Stimulated activated CD4-positive, alpha-beta T cell treated with anti-CD3 and anti-CD28 coated beads, Interleukin-1b, Interleukin-23, amount 100 ng/mL, for 1 hour (primary cell): ENCODE measurements at places on chromosomes 1 and 21.

DNA sequence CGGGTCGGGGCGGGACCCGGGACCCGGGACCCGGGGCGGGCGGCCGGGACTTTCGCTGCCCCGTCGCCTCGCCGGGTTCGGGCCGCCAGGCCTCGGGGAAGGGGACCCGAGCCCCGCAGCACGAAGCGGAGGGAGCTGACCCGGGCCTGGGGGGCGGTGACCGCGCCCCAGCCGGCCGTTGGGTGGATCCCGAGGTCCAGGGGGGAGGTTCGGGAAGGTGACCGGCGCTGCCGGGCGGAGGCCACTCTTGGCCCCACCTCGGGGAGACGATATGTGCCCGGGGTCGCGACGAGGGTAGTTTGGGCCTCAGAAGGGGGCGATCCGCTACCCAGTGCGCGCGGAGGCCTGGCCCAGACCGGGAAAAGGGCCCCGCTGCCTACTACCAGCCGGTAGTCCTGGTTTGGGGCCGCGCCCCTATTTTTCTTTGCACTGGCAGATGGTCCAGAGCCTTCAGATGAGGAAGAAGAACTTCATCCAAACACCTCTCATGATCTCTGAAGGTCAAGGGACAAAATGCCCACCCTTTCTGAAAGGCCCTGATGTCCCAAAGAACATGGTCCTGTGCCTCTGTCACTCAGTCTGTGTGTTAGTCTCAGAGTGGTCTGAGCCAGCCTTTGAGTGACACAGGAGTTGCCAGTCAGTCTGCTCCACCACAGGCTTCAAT is 766 bp downstream of the AGO4 start:
- no peak for DNase-seq

GRCh38 chr1:12215118-12215961 is 14.5 kb upstream of the VPS13D start:
- no peak for DNase-seq

DNA sequence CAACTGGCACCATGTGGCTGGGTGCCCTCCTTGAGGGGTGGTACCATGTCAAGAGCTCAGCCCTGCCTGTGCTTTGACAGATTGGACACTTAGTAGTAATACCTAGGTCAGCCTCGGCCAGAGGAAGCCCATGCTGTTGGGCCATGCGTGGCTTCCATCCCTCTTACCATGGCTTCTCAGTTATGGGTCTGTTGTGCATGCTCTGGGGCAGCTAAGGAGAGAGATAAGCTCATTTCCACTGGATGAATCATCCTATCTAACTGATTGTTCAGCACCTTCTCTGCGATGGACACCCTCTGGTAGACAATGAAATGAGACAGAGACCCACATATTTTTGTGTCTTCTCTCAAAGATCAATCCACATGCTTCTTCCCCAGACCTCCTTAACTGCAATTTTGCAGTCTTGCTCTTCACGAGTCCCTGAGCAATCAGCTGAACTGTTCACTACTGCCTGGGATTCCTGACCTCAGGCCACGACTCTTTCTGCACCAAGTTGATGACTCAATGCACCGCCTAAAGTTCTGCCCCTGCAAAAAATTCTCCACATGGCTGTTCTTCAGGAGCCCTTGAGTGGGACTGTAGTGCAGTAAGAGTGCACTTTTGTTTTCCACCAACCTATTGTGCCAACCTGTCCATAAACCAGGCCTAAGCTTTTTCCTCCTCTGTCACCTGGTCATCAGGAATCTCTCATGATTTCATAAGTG is 6.9 kb upstream of the TRIM62 start:
- DNase-seq, result no peak

- DNase-seq, result no peak
These were observed 81.0 kb upstream of the NR5A2 start for GRCh38 chr1:199946305-199947155.

DNA sequence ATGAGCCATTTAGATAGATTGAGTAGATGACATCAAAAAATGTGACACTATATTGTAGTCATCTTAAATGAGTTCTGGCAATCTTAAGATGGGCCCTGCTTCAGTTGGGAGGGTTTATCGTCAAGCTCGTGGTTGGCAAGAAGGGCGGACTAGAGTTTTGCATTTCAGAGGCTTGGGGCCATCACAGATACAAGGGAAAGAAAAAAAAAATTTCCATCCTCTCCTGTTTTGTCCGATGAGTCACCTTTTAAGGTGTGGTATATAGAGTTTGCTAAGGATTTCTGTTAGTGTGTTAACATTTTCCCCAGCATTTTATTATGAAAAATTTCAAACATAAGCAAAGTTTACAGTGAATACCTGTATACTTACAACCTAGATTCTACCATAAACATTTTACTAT is 31.8 kb upstream of the KCNQ4 start:
- no peak for DNase-seq

DNA sequence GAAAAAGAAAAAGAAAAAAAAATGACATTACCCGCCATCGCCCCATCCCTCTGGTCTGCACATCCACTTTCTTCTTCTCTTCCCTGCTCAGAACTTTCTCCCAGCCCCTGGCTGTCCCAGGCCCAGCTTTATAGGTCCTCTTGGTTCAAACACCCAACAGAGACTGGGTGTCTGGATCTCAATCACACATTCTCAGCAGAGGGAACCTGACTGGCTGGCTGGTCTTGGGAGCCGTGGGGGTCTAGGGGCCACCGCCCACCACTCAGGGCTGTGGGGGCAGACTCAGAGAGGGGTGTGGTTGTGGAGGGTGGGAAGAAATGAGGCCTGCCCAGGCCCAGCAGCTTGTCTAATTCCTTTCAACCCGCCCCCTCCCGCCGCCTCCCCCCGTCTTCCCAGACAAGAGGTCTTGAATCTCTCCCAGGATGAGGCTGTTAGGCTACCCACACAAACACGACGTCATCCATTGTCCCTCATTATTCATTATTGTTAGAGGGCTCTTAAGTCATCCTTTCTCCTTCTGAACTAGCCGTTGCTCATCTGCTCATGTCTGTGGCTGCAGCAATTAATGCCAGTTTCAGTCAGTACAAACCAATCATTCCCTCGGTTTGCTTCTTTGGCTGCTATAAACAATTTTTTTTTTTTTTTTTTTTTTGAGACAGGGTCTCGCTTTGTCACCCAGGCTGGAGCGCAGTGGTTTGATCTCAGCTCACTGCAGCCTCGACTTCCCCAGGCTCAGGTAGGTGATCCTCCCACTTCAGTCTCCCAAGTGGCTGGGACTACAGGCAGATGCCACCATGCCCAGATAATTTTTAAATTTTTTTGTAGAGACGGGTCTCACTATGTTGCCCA is 40.6 kb upstream of the CLIC4 start:
- DNase-seq, result no peak

- DNase-seq, result no peak
These were observed 993.8 kb upstream of the NCAM2 start for GRCh38 chr21:20004367-20004766.

DNA sequence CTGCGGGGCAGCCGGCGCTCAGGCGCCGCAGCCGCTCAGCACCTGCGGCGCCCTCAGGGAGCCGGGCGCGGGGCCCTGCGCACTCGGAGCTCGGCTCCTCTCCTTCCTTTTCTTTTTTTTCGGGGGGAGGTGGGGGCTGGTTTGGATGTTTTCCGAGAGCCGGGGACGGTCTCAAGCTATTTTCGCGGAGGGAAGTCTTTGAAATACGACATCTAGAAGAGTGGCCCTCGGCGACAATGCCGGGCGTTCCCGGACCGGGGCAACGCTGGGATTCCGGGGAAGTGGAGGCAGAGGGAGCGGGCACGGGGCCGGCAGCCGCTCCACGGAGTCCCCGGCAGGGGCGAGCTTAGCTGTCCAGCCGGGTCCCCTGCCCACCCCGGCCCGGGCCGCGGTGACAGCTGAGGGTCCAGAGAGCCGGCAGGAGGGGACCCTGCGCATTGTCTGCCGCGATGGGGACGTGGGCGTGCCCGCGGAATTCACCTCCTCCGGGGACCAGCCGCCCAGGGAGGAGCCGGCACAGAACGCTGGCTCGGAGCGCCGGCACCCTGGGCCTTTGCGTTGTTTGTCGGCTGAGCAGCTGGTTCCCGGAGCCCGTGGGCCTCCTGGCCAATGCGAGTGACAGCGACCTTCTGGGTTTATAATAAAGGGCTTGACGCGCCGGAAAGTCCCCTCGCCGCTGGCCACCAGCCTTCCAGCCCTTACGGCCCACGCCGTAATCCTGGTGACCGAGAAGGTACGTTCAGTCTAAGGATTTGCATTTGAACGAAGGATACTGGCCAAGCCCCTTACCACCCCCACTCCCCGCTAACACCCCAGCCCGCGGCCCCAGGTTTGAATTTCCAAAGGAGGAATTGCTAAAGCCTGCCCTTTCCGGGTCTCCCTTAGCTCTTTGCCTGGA is 582 bp downstream of the SLC37A1 start:
- DNase-seq, result no peak

DNA sequence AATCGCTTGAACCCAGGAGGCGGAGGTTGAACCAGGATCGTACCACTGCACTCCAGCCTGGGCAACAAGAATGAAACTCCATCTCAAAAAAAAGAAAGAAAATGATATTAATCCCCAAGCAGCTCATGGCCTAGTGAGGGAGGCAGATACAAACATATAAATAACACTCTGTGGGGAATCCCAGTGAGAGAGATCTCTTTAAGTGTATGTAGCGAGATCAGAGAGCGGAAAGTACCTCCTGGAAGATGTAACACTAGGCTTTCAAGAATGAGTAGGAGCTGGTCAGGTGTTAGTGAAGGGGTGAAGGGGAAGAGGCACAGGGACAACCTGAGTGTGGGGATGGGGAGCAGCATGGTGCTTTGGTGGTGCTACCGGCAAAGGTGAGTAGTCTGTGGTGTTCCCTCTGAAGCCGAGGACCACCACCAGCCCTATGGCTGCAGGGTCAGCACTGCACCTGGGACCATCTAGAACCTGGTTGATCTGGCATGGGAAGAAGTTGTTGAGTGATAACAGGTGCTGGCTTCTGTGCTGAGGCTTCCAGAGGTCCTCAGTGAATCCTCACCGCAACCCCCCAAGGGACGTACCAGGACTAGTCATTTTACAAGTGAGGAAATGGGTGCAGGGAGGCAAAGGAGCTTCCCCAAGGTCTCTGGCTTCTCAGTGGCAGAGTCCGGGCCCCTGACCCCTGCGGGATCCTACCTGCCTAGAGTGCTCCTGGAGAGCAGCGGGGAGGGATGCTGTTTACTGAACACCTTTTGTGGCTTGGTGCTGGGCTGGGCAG is 367.6 kb upstream of the VAMP3 start:
- no peak for DNase-seq

- no peak for DNase-seq
These were observed 84.9 kb upstream of the CXADR start for GRCh38 chr21:17427831-17428483.

DNA sequence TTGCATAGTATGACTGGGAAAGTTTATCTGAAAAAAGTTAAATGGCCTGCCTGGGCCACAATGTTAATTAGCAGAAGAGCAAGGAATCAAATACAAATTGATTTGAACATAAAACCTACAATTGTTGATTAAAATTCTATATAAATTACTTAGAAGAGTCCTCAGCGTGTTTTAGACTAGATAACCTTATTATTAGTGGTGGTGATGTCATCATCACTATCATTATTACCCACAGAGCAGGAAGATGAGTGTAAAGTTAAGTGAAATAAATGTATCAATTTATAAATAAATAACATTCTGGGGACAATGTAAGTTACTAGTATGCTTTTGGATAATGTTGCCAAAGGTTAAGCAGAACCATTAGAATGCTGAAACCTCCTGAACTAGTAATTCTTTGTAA is 46.1 kb downstream of the RBM11 start:
- no peak for DNase-seq

DNA sequence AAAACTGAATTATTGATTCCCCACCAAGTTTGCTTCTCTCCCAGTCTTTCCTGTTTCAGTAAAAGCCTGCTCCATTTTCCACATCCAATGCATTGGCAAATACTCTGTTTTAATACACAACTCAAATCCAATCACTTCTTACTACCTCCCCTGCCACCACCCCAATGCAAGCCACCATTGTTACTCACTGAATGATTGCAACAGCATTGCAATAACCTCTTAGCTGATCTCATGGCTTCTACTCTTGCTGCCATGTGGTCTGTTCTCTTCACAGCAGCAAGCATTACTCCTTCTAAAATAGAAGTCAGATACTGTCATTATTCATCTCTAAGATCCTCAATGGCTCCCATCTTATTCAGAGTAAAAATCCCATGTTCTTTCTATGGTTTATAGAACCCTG is 123.4 kb downstream of the ATP6V1G3 start:
- no peak for DNase-seq

DNA sequence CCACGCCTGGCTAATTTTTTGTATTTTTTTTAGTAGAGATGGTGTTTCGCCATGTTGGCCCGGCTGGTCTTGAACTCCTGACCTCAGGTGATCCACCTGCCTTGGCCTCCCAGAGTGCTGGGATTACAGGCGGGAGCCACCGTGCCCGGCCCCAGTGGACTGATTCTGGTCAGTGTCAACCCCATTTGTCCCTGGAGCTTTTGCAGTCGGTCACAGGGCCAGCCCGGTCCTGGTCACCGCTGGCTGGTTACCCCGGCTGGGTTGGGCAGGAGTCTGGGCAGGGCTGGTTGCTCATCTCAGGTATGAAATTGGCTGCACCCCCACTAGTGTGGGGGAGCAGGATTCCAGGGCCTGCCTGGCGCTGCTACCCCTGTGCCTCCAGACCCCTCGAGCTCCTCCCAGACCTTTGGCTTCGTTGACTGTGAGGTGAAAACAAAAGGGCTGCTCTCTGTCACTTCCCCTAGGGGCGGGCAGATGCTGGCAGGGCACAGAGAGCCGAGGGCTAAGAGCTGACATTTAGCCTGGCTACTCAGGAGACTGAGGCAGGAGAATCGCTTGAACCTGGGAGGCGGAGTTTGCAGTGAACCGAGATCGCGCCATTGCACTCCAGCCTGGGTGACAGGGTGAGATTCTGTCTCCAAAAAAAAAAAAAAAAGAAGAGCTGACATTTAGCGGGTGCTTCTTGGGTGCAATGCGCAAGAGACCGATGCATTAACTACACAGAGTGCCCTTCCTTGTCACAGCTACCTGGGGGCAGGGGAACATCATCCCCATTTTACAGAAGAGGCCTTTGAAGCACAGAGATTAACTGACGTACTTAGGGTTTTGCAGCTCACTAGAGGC is 10.6 kb downstream of the TNFRSF1B start:
- no peak for DNase-seq

DNA sequence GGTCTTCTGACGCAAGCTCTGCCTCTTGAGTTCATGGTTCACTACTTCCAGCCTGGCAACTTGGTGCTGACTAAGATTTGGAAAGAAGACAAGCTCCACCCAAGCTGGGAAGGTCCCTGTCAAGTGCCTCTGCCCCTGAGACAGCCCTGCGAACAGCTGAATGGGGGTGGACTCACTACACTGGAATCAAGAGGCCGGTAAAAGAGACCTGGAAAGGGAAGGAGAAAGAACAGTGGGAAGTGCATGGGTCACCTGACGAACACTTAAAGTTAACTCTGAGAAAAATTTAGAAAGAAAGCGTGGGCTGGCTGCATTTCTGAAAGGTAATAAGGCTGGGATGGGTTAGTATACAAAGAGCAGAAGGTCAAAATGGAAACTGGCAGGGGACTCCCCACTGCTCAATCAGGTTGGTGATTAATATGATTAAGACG is 26.1 kb upstream of the ZNF496 start:
- DNase-seq, result no peak

DNA sequence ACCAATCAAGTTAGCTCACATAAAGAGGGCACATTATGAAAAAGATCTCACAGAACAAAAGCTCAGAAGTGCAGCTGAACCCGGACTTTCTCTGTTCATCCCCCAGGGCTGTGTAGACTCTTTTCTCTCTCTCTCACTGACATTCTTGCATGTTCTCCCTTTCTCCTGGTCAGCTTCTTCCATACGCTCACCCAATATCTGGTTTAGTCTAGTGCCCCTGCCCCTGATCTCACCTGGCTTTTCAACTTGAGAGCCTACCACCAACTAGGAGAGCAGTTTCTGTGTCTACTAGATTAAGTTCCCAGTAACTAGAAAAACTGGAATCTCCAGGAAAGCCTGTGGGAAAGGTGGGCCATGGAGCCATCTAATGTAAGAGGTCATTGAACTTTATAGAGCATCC is 126.9 kb upstream of the GRIK3 start:
- no peak for DNase-seq
